Amniotic epithelial cell (primary cell): ENCODE measurements at places on chromosomes 5 and 9.
A peak's percentile ranks its signal among the peaks of the same experiment; 100 is the strongest.

DNA sequence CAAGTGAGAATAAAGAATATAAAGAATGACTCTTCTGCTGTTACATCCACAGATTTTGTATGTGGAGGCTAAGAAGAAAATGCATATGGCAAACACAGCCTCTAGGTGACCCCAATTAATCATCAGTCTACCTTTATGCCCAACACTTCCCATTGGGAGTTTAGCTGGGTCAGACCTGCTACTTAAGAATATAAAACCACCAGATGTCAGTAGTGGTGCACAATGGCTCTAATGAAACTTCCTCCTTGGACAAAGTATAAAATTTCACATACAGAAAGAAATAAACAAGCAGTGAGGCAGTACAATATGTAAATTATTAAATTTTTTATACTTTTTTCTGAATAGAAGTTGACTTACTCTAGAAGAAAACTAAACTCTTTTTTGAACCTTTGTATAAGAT, 539.9 kb downstream of the BRINP1 start:
- DNase-seq, result peak; percentile 7

DNA sequence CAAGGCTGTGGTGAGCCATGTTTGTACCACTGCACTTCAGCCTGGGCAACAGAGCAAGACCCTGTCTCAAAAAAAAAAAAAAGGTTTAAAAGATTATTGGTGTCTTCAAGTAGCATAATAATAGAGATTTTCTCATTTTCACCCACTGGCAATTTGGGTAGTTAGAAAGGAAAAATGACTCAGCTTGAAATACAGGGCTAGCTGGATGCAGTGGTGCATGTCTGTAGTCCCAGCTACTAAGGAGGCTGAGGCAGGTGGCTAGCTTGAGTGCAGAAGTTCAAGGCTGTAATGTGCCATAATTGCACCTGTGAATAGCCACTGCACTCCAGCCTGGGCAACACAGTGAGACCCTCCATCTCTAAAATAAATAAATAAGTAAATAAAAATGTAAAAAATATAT, 111.1 kb downstream of the ARRDC3 start:
- no peak for DNase-seq

DNA sequence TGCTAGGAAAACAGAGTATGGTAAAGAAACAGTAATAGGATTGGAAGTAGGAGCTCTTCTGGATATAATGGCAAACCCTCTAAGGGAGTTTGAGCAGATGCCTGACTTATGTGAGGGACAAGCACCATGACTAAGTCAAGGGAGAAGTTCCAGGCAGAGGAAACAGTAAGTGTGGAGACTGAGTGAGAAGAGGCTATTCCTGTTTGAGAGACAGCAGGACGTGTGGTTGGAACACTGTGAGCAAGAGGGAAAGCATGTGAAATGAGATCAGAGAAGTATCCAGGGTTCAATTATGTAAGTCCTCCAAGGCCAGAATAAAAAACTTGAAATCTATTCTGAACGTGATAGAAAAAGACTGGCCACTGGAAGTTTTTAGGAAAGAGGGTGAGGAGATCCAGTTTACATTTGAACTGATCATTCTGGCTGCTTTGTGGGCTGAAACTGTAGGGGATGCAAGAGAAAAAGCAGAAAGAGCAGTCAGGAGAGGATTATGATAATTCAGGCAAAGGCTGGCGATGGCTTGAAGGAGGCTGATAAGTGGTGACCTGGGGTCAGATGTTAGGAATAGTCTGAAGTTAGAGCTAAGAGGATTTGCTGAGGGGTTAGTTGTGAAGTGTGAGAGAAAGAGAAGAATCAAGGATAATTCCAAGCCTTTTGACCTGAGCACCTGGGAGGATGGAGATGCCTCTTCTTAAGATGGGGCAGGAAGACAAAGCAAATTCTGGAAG, 19.2 kb downstream of the DMAC1 start:
- DNase-seq, result peak; percentile 65

GRCh38 chr9:90900130-90900529, 98.5 kb downstream of the SYK start:
- peak; percentile 13 for DNase-seq

DNA sequence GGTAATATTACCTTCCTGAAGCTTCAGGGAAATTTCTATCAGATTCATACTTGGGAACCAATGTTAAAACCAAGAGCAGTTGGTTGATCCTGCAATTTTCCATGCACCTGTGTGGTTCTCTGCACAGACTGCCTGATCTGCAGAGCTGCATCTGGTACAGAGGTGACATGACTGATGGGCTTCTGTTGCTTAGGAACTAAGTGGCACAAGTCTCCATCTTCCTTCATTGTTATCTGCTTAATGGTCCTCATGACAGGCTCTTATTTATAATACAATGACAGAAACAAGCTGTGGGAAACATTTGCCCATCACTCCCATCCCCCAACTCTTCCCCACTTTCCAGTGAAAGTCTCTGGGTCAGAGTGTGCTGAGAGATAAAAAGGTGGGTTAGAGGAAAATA, 799.1 kb downstream of the TAF11L14 start:
- no peak for DNase-seq

DNA sequence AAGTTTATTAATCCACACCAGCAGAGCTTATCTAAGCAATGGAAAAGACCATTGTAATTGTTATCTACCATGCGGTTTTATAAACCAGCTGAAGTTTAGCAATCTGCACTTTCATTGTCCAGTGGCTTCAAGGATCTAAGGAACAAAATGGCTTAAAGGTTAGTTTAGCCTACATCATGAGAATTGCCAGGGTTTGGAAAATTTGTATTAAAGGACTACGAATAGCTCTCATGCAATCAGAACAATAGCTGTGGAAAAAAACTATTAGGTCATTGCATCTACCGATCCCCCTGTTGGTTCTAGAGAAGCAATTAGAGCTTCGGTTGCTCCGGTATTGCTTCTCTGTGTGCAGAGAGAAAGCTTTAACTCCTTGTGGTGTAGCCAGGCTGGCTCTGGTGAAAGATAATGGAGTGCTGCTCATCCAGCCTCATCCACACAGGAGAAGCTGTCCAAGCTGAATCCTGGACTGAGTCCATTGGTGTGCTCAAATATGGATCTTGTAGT, 86.3 kb upstream of the SLC12A2 start:
- peak; percentile 12 for DNase-seq

- no peak for DNase-seq
Measured at GRCh38 chr5:179883163-179883562, 24.5 kb downstream of the TBC1D9B start.

DNA sequence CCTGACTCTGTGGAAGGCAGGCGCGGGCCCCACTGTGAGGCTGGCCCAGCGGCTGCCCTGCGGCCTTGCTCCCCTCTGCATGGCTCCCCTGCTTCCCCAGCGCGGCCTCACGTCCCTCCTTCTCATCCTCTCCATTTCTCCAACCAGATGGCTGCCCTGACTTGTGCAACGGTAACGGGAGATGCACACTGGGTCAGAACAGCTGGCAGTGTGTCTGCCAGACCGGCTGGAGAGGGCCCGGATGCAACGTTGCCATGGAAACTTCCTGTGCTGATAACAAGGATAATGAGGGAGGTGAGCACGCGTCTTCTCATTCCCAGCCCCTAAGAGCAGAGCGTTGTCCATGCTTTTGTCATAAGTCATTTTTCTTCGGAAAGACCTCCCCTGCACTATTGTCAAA, 129.0 kb upstream of the WWC1 start:
- peak; percentile 42 for DNase-seq

DNA sequence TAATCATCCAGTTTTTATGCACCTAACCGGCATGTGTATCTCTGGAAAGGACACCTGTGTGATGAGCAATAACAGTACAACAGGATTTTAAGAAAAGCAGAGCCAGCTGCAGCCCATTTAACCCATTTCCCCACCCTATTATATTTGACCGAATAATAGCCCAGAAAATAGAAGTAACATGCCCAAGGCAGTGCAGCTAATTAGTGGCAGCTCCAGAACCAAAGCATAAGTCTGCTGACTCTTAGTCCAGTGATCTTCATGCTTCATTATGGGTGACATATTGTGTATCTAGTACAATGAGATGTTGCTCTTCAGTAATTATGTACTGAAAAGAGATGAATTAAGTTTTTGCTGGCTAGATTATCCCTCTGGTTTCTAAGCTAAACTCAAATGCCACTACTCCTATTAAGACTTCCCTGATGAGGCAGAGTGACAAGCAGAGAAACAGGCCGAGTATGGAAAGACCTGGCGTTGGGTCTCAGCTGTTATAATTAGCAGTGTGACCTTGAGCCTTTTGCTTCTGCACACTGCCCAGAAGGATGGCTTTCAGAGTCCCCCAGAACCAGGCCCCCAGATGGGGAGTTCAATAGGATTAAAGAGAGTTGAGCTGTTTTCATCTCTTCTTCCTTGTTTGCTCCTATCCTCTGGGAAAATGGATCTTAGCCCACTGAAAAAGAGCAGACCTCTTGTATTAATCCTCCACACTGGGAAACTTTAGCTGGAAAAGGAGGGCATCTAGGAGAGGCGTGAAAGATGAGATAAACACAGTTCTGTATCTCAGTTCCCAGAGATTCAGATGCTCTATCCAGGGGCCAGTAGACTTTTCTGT, 10.8 kb upstream of the C1QTNF3 start:
- peak; percentile 33 for DNase-seq

- DNase-seq, result no peak
Measured at GRCh38 chr5:50352382-50352781, 88.7 kb downstream of the EMB start.

- DNase-seq, result peak; percentile 63
Measured at GRCh38 chr5:157431544-157432200, 28.3 kb upstream of the NIPAL4 start.
